Stimulated activated CD8-positive, alpha-beta memory T cell treated with anti-CD3 and anti-CD28 coated beads, Interleukin-4, amount 100 ng/mL, for 4 hours (primary cell): ENCODE measurements at places on chromosomes 12 and 14.

DNA sequence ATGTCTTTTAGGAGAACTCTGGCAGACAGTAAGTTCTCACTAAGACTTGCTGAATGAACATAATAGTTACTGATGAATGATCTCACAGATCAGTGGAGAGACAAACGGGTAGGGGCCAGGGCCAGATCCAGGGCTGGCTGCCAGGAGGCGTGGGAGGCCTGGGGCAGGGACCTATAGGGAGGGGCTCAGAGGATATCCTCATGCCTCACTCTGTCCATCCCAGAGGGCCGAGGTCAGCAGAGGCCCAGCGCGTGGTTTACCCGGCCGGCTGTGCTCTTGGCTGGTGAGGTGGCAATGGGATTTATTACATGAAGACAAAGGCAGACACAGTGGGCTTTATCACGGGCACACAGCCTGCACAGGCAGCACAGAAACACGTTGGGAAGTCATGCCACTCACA is 85.4 kb downstream of the CHGA start:
- no peak for DNase-seq

- no peak for DNase-seq
Measured at GRCh38 chr14:89484051-89484844, 67.2 kb upstream of the FOXN3 start.

GRCh38 chr14:90560991-90561390 is 164.2 kb downstream of the CALM1 start:
- DNase-seq: no peak

DNA sequence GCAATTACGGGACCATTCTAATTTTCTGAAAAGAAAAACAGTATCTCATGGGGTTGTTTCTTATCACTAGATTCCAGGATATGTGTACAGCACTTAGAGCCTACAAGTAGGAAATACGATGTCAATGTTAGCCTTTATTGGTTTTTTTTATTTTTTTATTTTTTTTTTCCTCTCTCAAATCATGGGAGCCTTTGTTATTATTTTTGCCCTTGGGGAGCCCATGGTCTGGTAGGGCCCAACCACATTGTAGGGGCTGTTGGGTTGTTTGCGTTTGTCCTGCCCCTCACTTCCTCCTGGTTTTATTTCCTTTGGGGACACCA is 5.9 kb downstream of the MORN3 start:
- no peak for DNase-seq

DNA sequence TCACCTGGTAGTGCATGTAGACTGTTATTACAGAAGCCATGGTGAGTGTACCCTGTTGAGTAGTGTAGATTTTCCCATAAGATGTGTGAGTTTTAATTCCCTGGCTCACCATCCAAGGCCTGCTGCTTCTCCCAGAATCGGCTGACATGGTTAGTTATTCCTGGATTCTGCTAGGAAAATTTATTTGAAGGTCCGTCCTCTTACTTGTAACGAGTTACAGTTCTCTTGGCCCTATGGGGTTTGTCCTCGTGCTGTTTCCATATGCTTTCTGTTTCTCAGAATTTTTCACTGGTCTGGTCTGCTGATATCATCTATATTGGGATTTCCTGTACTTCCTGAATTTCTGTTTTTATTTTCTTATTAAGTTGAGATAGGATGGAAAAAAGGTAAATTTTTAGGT is 423.3 kb upstream of the RGS6 start:
- DNase-seq: no peak

DNA sequence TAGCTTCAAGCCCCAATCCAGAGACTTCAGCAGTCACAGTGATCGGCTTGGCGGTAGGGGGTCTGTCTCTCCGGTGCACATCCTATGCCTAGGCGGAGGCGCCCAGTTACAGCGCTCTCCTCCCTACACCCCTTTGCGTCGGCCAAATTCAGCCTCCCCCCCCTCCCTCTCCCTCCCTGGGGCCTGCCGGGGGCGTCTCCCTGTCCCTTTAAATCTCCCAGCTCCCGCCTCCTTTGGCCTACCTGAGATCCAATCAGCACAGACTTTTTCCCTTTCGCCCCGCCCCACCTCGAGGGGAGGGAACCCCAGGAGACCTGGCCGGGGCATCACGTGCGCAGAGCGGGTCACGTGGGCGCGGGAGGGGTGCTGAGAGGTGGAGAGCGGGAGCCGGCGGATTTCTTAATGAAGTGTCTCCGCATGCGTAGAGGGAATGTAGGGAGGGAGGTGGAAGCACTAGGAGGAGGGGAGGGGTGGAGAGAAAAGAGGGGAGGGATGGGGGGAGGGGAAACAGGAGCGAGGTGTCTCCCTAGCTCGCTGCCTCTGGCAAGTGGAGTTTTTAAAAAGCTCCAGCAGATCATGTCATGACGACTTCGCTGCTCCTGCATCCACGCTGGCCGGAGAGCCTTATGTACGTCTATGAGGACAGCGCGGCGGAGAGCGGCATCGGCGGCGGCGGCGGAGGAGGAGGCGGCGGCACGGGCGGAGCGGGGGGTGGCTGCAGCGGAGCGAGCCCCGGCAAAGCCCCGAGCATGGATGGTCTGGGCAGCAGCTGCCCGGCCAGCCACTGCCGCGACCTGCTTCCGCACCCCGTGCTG is at the start of gene HOXC13:
Gene HOXC13, plus strand, starts transcription at position 506 of the 815 bp plus-strand sequence. Its CDS starts 76 bp downstream, at position 582.
- no peak for DNase-seq

GRCh38 chr14:49424436-49425331 is 161.5 kb downstream of the RPS29 start:
- no peak for DNase-seq

- no peak for DNase-seq
Measured at GRCh38 chr12:46359667-46360280, 12.8 kb downstream of the SLC38A2 start.

DNA sequence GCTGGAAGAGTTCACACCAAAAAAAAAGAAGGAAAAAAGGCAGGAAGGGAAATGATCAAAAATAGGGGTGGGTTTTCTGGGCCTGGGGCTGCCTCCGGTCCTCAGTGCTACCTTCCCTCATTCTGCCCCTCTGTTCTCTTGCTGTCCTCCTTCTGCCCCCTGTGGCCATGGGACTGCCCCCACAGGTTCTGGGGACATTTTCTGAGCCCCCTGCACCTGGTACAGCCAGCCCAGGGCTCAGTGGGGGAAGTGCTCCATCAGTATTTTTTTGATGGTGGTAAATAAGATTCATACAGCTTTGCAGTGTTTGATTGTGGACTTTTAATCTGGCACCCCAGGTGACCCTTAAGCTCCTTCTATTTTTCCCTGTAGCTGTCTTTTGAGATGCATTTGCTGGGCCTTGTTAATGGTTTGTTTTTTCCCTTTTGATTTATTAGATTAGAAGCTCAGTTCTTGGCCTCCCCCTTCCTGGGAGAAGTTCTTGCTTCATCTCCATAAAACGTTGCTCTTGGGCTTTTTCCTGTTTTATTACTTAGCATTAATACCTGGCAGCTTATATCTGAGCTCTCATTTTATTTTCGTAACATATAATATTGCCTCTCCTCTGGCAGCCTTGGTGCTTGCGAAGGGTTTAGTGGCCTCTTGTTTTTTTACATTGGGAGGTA is 43.1 kb downstream of the CHST11 start:
- no peak for DNase-seq

GRCh38 chr12:77615332-77615731 is 215.4 kb upstream of the NAV3 start:
- no peak for DNase-seq

GRCh38 chr12:15977999-15978951 is 67.1 kb downstream of the DERA start:
- DNase-seq: no peak
